ENCODE measurements at places on chromosomes 3 and 15.
A peak's percentile ranks its signal among the peaks of the same experiment; 100 is the strongest.

GRCh38 chr15:34188711-34189110 lies 21.2 kb downstream of the KATNBL1 start:
- no peak for DNase-seq

DNA sequence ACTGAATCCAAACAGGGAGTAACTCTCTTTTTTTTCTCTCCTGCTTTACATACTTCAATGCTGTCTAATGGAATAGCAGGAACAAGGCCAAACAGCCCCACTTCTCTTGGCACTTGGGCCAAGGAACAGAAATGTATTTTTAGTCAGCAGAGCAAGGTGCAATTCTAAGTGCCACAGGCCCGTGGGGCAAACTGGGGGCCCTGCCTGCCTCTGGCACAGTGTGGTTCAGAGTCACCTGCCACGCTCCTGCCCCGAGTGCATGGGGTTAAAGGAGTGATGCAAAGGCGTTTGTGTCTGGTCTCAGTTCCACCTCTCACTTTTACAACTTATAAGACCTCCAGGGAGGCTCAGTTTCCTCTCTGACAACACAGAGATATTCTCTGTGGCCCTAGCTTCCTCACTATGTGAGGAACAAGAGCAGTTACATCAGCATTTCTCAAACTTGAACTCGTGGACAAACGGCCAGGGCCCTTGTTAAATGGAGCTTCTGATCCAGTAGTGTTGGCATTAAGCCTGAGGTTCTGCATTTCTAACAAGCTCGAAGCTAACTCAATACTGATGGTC lies 51.3 kb downstream of the LRIG1 start:
- no peak for DNase-seq

- no peak for DNase-seq
These were observed 38.9 kb upstream of the NECTIN3 start for GRCh38 chr3:111032677-111033076.

DNA sequence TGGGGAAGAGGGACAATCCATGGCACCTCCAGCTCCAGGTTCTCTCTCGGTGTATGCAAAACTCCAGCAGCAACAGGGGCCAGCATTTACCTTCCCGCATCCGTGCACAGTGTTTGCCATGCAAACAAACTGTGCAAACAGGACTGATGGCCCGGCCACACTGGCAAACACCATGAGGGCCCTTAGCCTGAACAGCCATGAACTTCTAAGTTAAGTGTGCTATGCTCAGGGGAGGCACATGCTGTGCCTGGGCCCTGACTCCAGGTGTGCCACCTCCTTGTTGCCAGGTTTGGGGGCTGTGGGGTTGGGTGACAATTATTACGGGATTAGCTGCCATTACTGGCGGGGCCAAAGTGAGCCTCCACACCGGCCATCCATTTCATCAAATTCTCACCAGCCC lies 57.5 kb downstream of the CACNA2D2 start:
- DNase-seq, result no peak

- DNase-seq, result no peak
These were observed 56.9 kb upstream of the ARRDC4 start for GRCh38 chr15:97903560-97903959.

- DNase-seq, result peak; percentile 74
These were observed 70.2 kb downstream of the CLDN1 start for GRCh38 chr3:190252080-190252479.

DNA sequence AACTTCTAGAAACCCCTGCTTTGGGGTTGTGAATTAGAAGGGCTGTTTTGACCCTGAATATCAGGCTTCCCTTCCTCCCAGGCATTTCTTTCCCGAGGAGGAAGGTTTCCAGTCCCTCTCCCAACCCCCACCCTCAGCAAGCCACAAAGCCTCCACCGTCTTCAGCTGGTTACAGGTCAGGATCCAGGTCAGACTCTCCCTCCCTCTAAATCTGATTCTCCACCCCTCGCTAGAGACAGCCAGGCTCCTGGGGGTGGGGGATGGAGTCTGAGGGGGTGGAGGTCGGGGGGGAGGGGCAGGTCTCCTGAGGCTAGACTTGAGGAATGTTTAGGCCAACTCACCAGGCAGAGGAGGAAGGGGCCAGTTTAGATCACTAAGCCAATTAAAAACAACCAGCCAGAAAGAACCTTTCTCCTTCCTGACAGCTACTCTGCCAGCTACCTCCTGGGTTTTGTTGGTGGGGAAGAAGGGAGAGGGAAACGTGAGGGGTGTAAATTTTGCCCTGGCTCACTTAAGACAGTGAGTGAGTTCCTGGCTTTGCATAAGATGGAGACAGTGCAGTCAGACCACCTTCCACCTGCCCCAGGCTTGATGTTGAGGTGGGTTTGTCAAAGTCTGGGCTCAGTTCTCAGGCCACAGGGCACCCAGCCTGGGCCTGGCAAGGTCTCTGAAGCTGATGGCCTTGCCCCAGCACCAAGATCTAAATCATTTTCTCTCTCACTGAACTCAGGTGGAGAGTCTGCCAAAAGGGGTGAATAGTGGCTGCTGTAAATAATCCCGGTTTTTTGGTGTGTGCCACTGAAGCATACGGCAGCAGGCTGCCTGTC lies 19.5 kb downstream of the BMF start:
- DNase-seq, result no peak
